ENCODE measurements at places on chromosomes 16 and 17. TPM values are rescaled to one million over a fixed set of nuclear protein-coding genes. Genes with fewer than 3 reads are reported as not detected.

Gene RNF43
- total RNA-seq, result not detected

Gene DUXB
- not detected for total RNA-seq

Gene HS3ST3A1
- 1.1 TPM for total RNA-seq

Gene KIF2B
- total RNA-seq, result not detected

Gene ATP2A3
- 97.8 TPM for total RNA-seq

Gene CIBAR2
- total RNA-seq, result not detected

DNA sequence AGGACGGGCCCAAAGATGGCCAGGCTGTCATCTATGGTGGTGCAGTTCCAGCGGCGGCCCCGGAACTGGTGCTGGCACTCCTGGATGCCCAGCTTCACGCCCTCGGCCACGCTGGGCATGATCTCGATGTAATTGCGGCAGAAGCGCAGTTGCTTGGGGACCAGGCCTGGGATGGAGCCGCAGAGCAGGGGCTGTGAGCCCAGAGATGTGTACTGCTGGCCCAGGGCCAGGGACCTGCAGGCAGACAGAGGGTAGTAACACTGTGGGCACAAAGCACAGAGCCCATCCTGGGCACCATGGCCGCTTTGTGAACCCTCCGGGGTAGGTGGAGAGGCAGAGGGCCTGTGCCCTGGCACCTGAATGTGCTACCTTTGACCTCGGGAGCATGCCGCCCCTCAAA is 44.8 kb downstream of the WNT3 start:
- DNase-seq, result no peak
- H3K36me3 ChIP-seq, result no peaks in the 10 kb centered on the region
- peaks cover 8% of the 10 kb centered on the region for H3K27me3 ChIP-seq

- peak overlapping the region; percentile 97 for H3K27ac ChIP-seq
- H3K4me1 ChIP-seq, result peaks cover 38% of the 10 kb centered on the region
- H3K36me3 ChIP-seq, result no peaks in the 10 kb centered on the region
- peak; percentile 74 for DNase-seq
- peaks cover 21% of the 10 kb centered on the region for H3K27me3 ChIP-seq
- H3K4me3 ChIP-seq, result peak overlapping the region; percentile 95
These were observed 867 bp upstream of the LIMD2 start for GRCh38 chr17:63700528-63701455.

DNA sequence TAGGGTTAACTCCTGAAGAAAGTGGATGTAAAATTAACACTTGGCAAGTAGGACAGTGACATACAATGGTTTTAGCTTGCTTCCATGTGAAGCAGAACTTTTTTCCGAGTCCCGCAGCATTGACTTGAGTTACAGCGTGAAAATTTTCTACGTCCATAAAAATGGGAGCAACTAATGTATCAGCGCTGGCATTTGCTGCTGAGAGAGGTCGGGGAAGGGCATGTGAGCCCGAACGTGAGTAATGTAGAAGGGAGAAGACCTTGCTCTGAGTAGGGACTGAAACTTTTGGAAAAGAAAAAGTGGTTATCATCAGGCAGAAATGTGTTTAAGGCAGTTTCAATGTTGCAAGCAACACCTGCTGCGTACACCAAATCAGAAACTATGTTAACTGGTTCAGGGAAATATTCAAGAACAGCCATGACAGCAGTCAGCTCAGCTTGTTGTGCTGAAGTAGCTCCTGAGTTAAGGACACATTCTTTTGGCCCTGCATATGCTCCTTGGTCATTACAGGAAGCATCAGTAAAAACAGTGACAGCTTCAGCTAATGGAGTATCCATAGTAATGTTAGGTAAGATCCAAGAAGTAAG is 70.9 kb upstream of the ARL4D start:
- peaks cover 3% of the 10 kb centered on the region for H3K27me3 ChIP-seq
- H3K4me1 ChIP-seq, result peaks cover 2% of the 10 kb centered on the region
- H3K36me3 ChIP-seq, result no peaks in the 10 kb centered on the region
- no peak for DNase-seq
- H3K27ac ChIP-seq, result no peak overlapping the region

DNA sequence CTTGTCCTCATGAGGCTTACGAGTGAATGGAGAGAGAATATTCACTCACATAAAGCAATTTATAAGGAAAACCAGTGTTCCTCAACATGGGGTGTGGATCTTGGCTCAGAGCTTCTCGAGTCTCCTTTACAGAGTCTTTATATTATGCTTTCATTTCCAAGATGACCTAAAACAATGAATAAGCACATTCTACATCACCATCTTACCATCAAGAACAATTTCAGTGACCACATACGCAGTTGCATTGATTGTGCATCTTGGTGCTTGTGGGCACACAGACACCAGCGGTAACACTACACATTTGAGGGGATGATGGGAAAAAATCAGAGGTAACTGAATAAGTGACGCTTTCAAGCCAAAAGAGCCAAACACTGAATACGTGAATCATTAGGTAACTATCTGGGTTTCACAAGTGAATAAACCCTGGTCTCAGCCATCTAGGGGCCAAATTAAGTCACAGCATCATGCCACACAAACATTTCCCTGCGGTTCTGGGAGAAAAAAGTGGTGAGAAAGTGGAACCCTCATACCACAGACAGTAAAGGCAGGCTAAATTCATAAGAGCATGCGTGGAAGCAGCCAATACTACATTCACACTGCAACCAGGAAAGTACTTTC is 9.4 kb downstream of the CWC25 start:
- H3K27ac ChIP-seq, result no peak overlapping the region
- H3K27me3 ChIP-seq, result peaks cover 2% of the 10 kb centered on the region
- no peaks in the 10 kb centered on the region for H3K4me1 ChIP-seq
- no peak for DNase-seq
- H3K36me3 ChIP-seq, result peaks cover 2% of the 10 kb centered on the region
- no peak overlapping the region for H3K4me3 ChIP-seq

GRCh38 chr16:10743227-10743609 is 424 bp upstream of the NUBP1 start:
- peaks cover 8% of the 10 kb centered on the region for H3K27me3 ChIP-seq
- H3K36me3 ChIP-seq, result no peaks in the 10 kb centered on the region
- peaks cover 13% of the 10 kb centered on the region for H3K4me1 ChIP-seq
- peak overlapping the region; percentile 95 for H3K27ac ChIP-seq

DNA sequence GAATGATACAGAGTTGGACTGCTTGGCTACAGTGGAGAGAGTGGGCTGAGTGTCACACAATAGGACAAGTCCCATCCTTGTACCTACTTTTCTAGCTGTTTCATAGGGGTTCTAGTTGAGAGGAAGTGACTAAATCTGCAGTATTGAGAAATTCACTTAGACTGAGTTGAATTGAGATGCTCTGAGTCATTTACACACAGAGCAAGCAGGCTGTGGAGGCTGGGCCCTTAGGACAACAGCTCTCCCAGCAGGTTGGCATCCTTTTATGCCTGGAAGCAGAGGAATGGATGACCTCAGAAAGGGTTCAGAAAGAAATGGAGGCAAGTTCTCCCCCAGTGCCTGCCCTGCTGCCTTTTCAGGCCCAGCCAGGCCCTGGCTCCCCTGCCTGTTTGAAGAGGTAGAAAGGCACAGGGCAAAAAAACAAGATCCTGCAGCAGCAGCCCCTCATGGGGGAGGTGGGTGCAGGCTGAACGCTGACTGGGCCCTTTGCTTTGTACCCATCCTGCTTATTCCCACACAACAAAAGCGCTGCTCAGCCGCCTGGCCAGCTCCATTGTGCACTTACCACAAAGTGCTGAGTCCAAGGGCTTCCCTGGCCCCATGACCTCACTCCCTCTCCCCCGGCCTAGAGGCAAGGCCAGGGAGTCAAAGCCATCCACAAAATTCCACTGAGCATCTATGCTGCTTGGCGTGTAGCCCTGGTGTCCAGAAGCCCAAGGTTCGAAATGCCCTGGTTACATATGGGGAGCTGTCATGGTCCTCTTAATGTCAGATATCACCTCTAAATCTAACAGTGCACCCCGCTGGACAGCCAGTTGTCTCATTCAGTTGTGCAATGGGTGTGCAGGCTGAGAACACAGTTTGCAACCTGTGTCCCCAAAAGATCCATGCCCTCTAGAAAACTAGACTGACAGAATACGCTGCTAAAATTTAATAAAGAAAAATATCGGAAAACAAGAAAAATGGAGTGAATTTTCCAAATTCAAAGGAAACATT is 5.4 kb upstream of the CRYBA1 start:
- no peaks in the 10 kb centered on the region for H3K4me1 ChIP-seq
- DNase-seq, result no peak
- H3K36me3 ChIP-seq, result no peaks in the 10 kb centered on the region
- peaks cover 2% of the 10 kb centered on the region for H3K27me3 ChIP-seq
- H3K4me3 ChIP-seq, result no peak overlapping the region

DNA sequence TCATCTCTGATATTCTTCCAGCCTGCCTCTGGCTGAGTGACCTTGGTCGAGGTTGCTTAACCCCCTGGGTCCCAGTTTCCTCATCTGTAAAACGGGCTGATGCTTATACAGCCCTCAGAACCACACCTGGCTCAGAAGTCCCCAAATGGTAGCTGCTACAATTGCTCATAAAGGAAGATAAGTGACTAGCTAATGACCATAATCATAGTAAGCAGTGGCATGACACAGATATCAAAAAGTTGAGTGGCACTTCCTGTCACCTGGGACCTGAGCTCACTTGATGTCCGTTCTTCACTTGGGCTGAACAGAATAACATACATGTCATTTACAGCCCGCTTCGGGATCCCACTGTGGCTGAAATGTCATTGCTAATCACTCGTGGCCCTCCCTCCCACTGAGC is 1.8 kb downstream of the MGRN1 start:
- DNase-seq, result no peak
- H3K27me3 ChIP-seq, result peaks cover 7% of the 10 kb centered on the region
- H3K27ac ChIP-seq, result peak overlapping the region; percentile 59
- no peaks in the 10 kb centered on the region for H3K36me3 ChIP-seq
- H3K4me1 ChIP-seq, result peaks cover 14% of the 10 kb centered on the region
- peak overlapping the region; percentile 99 for H3K4me3 ChIP-seq

GRCh38 chr17:70128727-70129238 is 40.5 kb upstream of the KCNJ2 start:
- peaks cover 12% of the 10 kb centered on the region for H3K4me1 ChIP-seq
- H3K27me3 ChIP-seq, result no peaks in the 10 kb centered on the region
- no peak for DNase-seq
- H3K36me3 ChIP-seq, result peaks cover 7% of the 10 kb centered on the region
- H3K27ac ChIP-seq, result no peak overlapping the region

DNA sequence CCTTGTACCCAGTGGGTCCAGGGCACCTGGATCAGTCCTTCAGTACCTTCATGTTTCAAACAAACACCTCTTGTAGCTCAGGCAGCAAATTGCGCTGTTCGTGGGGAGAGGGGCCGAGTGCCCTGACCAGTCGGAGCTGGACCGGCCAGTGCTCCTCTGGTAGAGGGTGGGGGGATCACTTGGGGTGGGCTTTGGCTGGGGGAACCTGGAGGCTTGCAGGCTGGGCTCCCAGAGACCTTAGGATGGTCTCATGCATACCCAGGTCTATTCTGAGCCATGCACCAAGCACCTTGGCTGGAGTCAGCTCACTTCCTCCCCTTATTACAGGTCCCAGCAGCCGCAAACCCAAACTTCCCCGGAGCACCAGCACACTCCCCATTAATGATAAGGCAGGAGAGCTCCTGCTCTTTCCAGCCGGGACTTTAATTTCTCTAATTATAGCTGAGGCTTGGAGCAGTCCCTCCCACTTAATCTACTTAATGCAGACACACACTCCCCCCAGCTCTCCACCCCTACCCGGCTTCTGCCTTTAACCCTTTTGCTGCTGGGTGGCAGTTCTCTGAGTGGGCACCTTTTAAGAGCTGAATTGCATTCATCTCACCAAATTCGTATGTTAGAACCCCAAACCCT is 26.3 kb upstream of the MGAT5B start:
- peaks cover 28% of the 10 kb centered on the region for H3K4me1 ChIP-seq
- no peak overlapping the region for H3K27ac ChIP-seq
- H3K4me3 ChIP-seq, result peak overlapping the region; percentile 49
- H3K27me3 ChIP-seq, result peaks cover 17% of the 10 kb centered on the region
- H3K36me3 ChIP-seq, result peaks cover 4% of the 10 kb centered on the region

- peak overlapping the region; percentile 1 for H3K27ac ChIP-seq
- H3K4me1 ChIP-seq, result no peaks in the 10 kb centered on the region
- peaks cover 6% of the 10 kb centered on the region for H3K36me3 ChIP-seq
- peaks cover 4% of the 10 kb centered on the region for H3K27me3 ChIP-seq
- H3K4me3 ChIP-seq, result no peak overlapping the region
These were observed 10.1 kb downstream of the FUS start for GRCh38 chr16:31190061-31190460.

DNA sequence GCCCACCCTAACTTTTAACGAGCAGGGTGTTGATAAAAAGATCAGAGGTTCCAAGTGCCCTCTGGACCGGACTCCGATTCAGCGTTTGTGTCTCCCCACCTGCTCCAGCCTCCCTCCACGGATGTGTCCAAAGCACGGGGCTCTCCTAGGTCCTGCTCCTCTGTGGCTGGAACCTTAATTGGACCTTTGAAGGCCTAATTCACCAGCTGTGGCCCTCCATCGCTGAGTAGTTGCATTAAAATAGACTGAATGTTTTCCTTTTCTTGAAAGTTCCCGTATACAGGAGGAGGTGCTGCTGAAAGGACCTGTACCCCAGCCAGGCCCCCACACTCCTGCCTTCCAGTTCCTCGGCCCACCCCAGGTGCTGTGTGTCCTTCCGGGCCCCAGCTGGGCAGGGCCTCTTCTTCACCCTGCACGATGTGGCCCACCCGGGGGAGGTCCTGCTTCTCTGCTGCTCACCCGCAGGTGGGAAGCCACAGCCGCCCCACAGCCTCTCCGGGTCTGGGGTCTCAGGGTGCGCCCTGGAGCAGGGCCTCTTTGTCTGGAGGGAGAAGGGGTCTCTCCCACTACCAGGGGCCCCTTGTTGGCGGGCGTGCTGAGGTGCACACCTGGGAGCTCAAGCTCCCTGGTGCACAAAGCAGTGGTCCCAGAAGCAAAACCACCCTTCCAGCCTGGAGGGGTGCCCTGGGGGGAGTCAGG is 1.3 kb upstream of the CACNA1H start:
- H3K4me1 ChIP-seq, result peaks cover 11% of the 10 kb centered on the region
- DNase-seq, result no peak
- H3K4me3 ChIP-seq, result no peak overlapping the region
- H3K27me3 ChIP-seq, result peaks cover 14% of the 10 kb centered on the region

DNA sequence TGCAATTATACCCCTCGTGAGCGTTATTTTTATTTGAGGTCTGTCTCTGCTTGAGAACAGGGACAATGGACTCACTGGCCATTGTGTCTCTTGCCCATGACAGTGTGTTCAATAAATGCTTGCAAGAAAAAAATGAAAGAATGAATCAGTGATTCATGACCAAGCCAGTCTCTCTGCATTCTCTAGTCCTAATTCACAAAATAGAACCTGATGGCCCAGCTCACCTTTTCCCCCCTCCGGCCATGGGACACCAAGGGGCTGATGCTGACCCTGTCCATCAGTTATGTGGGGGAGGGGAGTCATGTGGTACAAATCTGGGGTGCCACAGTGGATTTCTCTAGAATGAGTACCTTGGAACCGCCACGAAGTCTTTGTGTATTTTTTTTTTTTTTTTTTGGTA is 38.2 kb downstream of the CCDC42 start:
- no peak overlapping the region for H3K4me3 ChIP-seq
- peaks cover 7% of the 10 kb centered on the region for H3K4me1 ChIP-seq
- no peaks in the 10 kb centered on the region for H3K36me3 ChIP-seq
